ENCODE measurements at places on chromosomes 3 and 15. TPM values are rescaled to one million over a fixed set of nuclear protein-coding genes. Genes with fewer than 3 reads are reported as not detected.

- DNase-seq, result no peak
Measured at GRCh38 chr3:100269410-100270214, 8.8 kb downstream of the TBC1D23 start.

DNA sequence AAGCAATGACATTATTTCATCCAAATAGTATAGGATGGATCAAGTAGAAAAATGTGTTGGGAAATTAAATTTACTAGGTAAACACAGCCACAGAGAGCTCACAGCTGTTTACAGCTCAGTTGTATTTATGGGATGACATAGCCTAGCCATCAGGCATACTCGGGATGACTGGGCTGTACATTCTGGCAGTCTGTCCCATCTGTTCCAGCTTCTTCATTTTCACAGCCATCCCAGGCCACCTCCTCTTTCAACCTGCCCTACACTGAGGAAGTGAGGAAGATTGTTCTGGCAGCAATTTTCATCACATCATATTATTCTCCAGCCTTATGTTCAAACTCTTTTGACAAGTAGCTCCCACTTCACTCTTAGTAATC lies 98.4 kb upstream of the PFN2 start:
- DNase-seq, result peak; percentile 53

- no peak for DNase-seq
Measured at GRCh38 chr3:157494581-157495281, 8.5 kb downstream of the VEPH1 start.

- DNase-seq, result no peak
Measured at GRCh38 chr3:23811919-23812318, 6.2 kb downstream of the UBE2E1 start.

DNA sequence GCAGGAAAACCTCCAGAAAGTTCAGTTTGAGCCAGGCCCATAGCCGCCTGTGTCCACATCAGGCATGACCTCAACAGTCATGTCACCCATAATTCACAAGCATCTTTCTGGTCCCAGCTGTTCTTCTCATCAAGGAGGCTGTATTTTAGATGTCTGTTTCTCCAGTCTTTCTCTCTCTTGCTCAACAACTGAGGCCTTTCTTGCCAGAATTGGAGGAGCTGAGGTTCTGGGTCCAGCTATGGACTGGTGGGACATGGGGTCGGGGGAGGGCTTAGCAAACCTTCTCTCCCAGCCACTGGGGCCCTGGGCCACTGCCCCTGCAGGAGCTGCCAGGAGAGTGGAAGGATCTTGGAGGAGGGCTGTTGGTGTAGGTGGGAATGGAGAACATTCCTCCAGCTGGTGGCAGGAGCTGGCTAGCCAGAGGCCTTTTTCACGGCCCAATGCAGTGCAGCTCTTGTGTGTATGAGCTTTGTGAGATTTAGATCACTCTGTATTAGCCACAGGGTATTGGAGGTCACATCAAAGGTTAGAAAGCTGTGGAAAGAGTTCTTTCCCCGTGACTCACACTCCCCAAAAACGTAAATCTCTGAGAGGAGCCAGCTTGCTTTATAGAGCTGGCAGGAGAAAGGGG lies 23.5 kb downstream of the MAGEF1 start:
- no peak for DNase-seq

DNA sequence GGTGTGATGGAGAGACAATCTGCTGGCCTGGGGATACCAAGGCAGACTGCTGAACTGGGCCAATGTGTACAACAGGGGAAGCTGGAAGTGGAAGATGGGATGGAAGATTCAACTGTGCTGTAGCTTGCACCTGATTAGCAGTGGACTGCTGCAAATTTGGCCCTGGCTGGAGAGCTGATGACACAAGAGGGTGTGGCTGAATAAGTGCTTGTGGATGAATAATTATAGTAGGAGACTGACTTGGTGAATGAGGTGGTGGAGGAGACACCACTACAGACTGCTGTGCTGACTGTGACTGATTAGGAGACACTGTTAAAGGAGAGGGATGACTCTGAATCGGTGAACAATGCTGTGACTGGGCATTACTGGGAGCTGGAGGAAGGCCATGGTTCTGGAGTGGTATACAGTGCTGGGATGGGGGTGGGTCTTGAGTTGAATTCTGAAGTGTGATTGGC lies 52.5 kb downstream of the PHC3 start:
- no peak for DNase-seq

DNA sequence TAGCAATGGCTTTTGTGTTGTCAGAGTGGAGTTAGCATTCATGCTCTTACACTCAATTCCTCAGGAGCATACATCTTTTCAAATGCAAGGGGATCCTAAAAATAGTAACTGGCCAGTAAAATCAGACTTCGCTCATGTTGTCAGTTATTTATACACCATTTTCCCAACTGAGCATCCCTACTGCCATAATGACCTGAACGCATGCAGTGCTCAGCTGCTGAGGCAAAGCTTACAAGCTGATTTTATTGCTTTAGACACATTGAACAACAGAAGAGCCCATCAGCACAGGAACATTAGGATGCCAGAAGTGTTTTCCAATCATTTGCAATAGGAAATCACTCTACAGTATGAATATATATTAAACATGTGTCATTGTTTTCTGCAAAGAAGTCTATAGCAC lies 689.7 kb upstream of the BCHE start:
- DNase-seq, result no peak

- no peak for DNase-seq
Measured at GRCh38 chr3:116473602-116474001, 28.3 kb upstream of the LSAMP start.

- no peak for DNase-seq
Measured at GRCh38 chr3:99373088-99373845, 265.1 kb upstream of the COL8A1 start.

- no peak for DNase-seq
Measured at GRCh38 chr15:68658151-68658550, 79.4 kb downstream of the CORO2B start.

GRCh38 chr3:54836871-54837270 lies 91.0 kb downstream of the LRTM1 start:
- no peak for DNase-seq

DNA sequence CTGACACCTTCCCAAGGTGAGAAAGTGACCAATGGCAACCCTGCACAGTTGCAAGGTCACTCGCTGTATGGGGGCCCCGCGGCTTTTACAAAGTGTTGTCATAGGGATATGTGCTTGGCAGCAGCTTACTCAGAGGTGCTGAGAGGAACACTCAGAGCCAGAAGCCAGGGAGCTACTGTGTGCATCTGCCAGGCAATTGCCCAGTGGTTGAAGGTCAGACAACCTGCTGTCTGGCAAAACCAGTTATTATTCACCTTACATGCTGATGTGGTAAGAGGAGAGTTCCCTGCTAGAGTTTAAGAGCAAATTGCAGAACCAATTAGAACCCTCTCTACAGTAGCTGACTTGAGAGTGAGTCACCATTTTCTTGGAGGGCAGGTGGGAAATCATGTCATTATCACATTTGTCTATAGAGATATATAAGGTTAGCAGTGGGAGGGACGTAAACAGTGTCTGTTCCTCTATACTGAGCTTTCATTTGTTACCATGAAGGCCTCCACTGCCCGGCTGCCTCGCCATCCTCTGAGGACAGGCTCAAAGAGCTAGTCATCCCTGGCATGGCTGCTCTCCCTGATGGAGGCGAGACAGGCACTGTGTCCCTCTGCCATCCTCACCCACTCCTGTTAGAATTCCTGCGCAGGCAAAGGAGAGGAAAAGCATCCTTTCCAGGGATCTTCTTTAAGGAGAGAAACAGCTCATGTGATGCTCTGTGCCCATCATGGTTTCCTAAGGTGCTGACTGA lies 274.4 kb downstream of the PLCL2 start:
- no peak for DNase-seq

GRCh38 chr3:122092460-122093165 lies 37.5 kb downstream of the CD86 start:
- DNase-seq, result no peak

DNA sequence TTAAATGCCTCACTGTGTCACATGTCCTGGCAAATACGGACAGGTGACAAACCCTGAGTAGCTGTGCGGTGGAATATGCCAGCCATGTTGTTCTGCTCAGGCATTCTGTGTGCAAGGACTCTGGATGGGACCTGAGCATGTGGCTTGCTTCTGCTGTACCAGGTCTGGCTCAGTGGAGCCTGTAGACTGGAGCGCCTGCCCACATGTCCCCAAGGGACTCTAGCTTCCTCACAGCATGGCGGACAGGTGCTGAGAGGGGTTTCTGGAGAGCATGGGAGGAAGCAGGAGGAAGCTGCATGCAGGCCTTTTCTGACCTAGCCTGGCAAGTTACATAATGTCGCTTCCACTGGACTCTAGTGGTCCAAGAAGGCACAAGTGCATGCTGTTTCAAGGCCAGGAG lies 96.3 kb downstream of the PLXNA1 start:
- no peak for DNase-seq

- DNase-seq, result no peak
Measured at GRCh38 chr15:94417501-94418293, 186.3 kb downstream of the MCTP2 start.

DNA sequence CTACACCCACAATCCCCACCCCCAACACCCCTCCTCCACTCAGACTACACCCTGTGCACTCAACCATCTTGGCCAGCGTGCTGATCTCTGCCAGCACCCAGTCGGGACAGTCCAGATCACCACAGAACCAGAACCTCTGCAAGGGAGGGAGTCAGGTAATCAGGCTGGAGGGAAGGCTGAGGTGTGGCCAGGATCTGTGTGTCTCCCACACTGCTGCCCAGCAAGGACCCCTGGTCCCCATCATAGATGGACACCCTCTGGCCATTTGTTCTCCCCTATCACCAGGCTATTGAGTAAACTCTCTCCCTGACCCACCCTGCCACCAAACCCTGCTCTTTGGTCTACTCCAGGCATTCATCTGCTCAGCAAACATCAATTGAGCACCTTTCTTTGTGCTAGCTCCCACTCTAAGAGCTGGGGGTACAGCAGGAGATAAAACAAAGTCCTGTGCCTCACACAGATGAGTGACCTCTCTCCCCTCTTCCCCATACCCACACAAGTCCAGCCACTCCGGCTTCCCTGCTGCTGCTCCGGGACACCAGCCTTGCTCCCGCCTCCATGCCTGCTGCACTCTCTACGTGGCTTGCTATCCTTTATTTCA lies 134.8 kb downstream of the TBC1D2B start:
- DNase-seq, result no peak

DNA sequence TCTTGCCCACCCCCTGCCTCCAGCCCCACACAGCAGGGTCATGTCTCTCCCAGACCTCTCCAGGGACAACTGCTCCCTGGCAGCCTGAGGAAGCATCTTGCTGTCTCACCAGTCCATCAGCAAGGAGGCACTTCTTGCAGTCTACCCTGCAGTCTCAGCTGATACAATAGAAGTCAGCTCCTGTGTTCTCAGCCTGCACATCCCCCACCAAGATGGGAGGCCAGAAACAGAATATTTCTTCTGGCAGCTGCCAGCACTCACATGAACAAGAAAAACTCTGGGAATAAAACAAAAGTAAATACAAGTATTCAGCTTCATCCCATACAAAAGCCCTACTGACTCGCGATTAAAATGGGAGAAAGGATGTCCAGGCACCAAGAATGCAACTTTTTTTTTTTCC lies 457.4 kb upstream of the PROK2 start:
- no peak for DNase-seq

DNA sequence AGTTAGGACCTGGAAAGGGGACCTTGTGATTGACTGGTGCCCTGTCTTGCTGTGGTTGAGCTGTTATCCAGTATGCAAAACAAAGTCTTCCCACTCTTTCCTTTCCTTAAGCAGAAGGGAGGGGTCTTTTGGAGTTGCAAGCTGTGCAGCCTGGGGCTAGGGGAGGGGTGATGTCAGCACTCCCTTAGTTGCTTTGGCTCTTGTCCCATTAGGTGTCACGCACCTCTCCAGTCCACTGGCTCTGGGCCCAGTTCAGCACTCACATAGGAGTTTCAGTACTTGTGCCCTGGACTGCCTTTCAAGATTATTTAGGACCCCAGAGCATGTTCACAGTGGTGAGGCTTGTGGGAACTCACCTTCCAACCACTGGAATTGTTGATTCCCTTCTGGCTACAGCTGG lies 238.5 kb downstream of the DOCK3 start:
- no peak for DNase-seq

GRCh38 chr3:28765194-28765593 lies 416.6 kb upstream of the AZI2 start:
- DNase-seq, result no peak

The PLSCR4 gene
- total RNA-seq, result 69.1 TPM

The CIB1 gene
- 27.2 TPM for total RNA-seq

The KPNA4 gene
- total RNA-seq, result 56.7 TPM

The CCR9 gene
- total RNA-seq, result not detected
